ENCODE measurements at places on chromosomes 2 and 18. TPM values are rescaled to one million over a fixed set of nuclear protein-coding genes. Genes with fewer than 3 reads are reported as not detected.

DNA sequence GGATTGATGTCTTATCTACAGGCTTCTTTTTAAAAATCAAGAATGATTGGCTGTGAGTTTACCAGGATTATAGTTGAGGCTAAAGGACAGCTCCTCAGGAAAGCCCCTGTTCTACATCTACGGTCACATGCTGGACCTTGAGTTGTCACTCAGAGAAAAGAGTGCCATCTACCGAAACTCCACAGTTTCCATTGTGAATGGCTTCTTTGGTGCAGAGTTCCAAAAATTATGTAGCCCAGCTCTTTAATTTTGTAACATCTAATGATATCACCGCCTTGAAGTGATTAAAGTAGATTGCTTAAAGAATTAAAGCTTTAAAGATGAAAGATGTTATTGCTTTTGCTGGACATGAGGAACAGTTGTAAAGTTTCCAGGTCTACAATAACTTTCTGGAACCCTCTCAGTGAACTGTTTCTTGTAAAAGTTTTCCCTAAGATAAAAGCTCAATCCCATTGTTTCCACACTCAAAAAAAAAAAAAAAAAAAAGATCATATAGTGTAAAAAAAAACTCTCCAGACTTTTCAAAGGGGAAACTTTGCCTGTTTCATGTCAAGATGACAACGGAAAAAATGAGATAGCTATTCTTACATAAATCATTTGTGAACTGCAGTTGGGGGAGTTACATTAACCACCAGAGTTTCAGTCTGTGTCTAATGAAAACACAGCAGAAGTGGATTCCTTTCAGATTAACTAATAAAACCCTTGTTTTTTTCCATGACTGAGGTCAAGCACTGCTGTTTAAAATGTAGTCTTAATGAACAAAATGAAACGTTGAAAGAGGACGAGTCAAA, 4.3 kb downstream of the COL3A1 start:
- no peaks in the 10 kb centered on the region for H3K36me3 ChIP-seq
- H3K27me3 ChIP-seq, result no peaks in the 10 kb centered on the region
- H3K27ac ChIP-seq, result peak overlapping the region; percentile 91
- H3K4me3 ChIP-seq, result peak overlapping the region; percentile 55
- DNase-seq, result no peak
- H3K4me1 ChIP-seq, result no peaks in the 10 kb centered on the region

- no peaks in the 10 kb centered on the region for H3K4me1 ChIP-seq
- H3K36me3 ChIP-seq, result no peaks in the 10 kb centered on the region
- H3K4me3 ChIP-seq, result no peak overlapping the region
Measured at GRCh38 chr2:235966932-235967757, 201.0 kb downstream of the GBX2 start.

GRCh38 chr18:23658285-23658684, 4.4 kb downstream of the ANKRD29 start:
- H3K36me3 ChIP-seq, result no peaks in the 10 kb centered on the region
- DNase-seq, result no peak
- H3K27ac ChIP-seq, result no peak overlapping the region
- peaks cover 22% of the 10 kb centered on the region for H3K4me1 ChIP-seq

- H3K4me3 ChIP-seq, result no peak overlapping the region
- no peaks in the 10 kb centered on the region for H3K36me3 ChIP-seq
- H3K27ac ChIP-seq, result no peak overlapping the region
- no peaks in the 10 kb centered on the region for H3K4me1 ChIP-seq
Measured at GRCh38 chr2:209986415-209986814, 16.0 kb upstream of the RPE start.

DNA sequence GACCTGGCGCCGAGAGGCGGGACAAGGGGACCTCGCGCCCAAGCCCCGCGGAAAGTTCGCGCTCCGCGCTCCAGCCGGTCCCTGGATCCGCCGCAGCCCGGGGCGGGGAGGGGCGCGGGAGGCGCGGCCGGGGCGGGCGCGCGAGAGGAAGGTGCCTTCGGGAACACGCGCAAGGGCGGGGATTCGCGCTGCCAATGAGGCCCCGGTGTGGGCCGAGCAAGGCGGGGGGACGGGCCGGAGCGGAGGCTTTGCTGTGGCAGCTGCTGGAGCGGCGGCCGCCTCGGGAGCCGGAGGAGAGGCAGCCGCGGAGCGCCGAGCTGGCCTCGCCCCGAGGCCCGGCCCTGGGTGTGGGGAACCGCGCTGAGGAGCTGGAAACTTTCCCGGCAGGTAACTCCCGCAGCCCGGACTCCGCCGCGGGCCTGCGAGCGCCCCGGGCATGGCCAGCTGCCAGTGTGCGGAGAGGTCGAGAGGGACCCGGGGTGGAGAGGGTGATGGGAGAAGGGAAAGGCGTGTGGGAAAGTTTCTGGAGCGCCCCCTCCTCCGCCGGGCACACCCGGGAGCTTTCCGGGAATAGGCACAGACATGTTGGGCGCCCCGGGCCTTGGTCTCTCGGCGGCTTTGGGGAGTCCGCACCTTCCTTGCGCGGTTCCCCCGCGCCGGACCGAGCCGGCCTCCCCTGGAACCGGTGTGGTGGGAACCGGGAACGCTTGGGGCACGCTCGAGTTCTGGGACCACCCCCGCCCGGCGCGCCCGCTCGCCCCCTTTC, at the start of gene TANC1:
Gene TANC1 (plus strand): TSS at position 245 of the 766 bp plus-strand sequence. CDS start 97,271 bp downstream, outside the sequence.
- H3K27me3 ChIP-seq, result no peaks in the 10 kb centered on the region
- peak; percentile 92 for DNase-seq
- no peaks in the 10 kb centered on the region for H3K36me3 ChIP-seq
- peaks cover 47% of the 10 kb centered on the region for H3K4me1 ChIP-seq

KIAA2012 gene
- not detected for total RNA-seq

PPP1R1C gene
- total RNA-seq, result not detected

CHRNG gene
- not detected for total RNA-seq
